ENCODE measurements at places on chromosomes 7 and 10.

- no peak for DNase-seq
These were observed 286.2 kb downstream of the HTR7 start for GRCh38 chr10:90571481-90572258.

DNA sequence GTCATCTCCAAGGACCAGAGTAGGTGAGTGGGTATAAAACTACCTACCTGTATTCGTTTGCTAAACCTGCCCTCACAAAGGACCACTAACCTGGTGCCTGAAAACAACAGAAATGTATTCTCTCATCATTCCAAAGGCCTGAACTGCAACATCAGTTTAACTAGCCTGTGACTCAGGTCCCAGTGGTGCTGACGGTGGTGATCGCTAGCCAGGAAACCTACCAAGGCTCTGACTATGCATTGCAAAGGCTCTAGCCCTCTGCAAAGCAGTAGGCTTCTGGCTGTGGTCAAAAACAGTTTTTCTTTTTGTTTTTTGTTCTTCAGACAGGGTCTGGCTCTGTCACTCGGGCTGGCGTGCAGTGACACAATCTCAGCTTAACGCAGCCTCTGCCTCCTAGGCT, 107.5 kb downstream of the NPTX2 start:
- DNase-seq, result no peak

DNA sequence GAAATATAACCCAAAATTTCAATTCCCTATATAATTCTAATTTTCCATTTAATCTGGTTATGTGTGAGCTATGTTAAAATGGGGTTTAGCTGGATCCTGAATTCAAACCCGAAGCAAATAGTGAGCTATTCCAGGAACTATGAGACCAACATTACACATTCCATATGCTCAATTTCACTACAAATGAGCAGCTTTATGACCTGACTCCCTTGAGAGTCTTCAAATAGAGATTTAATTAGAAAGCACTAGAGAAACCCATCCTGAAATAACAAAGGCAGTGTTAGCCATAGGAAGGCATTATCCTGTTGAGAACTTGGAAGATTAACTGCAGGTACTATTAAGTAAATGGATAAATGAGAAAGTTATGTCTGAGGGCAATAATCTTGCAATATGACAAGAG, 890.0 kb downstream of the GRM8 start:
- no peak for DNase-seq

- DNase-seq, result peak; percentile 69
These were observed 50.6 kb upstream of the ITGB1 start for GRCh38 chr10:33008499-33009243.

GRCh38 chr10:115826396-115826795, 446.6 kb downstream of the GFRA1 start:
- DNase-seq, result no peak

GRCh38 chr7:67438198-67438882, 441.7 kb downstream of the TYW1 start:
- DNase-seq, result no peak

DNA sequence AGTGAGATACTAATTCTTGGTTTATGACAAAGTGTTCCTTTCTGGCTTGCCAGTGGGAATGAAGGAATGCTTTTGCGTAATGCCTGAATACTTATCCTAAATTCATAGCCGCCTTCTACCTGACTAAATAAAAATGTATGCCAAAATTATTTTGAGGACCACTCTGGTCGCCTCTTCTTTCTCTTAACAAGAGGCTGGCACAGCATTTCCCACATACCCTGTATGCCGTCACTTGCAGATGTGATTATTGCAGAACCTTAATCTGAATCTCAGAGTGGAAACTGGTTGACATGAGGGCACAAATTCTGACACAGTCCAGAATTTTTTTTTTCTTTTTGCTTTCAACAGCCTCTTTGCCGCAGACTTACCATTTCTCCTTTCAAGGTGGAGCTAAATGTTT, 124.6 kb upstream of the GLCCI1 start:
- DNase-seq, result no peak

DNA sequence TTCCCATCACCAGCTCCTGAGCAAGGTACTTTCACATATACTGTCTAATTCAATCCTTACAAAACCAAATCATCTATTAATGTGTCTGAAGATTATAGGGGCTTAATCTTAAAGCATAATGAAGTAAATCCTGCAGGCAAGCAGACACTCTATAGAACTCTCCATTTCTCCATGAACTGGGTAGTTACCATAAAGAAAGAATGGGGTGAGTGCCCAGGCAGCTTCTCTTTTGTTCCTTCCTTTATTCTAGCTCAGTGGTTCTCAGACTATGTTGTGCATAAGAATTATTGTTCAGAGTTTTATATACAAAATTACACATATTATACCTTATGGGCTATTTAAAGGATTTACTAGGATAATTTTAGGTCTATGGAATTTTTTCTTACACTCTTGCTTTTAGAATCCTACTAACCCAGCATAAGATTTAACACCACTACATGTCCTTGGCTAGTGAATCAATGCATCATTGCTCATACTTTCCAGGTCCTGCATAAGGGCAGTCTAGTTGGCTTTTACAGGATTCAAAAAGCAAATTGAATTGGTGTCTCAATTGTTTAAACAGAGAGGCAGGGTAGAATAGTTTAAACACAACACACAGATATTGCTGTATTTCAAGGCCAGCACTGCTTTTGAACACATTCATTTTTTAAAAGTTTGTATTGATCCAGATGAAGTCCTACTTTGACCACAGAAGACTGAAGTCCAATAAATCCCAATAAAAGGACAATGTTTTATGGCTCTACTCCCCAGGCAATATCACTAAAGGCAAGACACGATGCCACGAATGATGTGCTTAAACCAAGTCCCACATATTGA, 12.9 kb downstream of the SGCE start:
- DNase-seq, result no peak

DNA sequence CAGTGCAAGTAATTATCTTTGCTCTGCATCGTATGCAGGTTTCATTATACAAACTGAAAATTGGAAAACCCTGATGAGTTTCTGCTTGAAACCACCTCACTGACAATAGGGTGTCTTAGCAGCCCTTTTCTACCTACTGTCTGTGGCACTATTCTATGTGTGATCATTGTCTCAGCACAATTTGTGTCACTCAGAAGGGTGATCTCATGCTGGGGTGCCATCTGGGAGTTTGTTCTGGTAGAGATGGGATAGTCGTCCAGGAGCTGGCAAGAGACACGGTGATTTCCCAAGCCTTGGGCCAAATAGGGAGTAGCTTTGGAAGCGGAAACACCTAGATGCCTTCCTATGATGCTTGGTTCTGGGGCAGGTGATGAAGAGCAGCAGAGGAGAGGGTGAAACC, 186.3 kb downstream of the FRMD4A start:
- no peak for DNase-seq

DNA sequence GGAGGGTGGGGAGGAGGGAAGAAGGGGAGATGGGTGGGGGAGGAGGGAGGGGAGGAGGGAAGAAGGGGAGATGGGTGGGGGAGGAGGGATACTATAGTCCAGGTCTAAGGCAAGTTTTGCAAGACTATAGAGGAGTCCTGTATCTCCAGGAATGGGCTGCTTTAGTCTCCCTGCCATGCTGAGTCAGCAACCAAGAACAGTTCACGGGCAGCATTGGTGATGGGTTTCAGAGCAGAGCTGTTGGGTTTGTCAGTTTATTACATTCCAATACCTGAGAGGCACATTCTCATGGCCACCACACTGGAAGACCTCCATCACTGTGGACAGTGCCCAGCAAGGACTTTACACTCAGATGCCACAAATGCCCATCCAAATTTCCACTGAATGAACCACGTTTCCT, 212.7 kb downstream of the GRM8 start:
- DNase-seq, result no peak

- DNase-seq, result peak; percentile 82
These were observed 7.7 kb downstream of the ZSCAN25 start for GRCh38 chr7:99624484-99624883.

DNA sequence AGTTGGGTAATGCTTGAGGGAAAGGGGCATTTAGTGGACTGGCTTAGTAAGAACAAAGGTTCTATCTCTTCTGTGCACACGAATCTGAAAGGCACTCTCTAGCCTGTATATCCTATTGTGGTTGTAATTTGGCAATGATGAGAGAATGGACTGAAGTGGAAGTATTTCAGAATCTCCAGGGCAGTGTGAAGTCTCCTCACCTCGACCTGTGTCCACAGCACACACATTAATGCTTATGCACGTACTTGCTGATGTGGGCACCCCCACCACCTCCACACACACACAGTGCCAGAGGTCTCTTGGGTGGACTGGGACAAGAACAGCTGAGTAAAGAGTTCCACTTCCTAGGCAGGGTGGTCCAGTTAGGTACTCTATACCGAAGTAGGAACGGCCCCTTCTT, 6.9 kb downstream of the SMC3 start:
- no peak for DNase-seq

DNA sequence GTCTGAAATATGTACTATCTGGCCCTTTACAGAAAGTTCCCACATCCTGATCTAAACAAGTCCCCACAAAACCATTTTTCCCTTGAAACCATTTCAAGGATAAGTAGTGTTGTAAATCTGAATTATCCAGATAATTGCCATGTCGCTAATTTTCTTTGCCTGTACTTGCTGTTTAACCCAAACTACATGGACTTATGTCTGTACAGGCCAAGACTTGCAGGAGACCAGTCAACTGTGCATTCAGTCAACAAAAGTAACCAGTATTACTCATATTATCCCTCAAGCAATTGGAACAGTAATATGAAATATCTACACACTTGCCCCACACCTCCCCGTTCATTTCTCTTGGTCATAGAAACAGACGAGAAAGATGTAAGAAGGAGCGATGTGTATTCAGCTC, 347.8 kb upstream of the NFE2L3 start:
- DNase-seq, result no peak

GRCh38 chr10:80522756-80523363, 14.8 kb upstream of the SH2D4B start:
- DNase-seq, result no peak

GRCh38 chr10:6045314-6045848, 16.8 kb downstream of the IL2RA start:
- peak; percentile 51 for DNase-seq

Data from activated naive CD8-positive, alpha-beta T cell treated with anti-CD3 and anti-CD28 coated beads, Interleukin-2, amount 50 U/mL, for 24 hours (primary cell).